NK-92 treated with Interleukin-12 subunit alpha and Interleukin-12 subunit beta, amount 100 ng/mL, for 24 hours (cell line): ENCODE measurements at places on chromosomes 7 and 10.
A peak's percentile ranks its signal among the peaks of the same experiment; 100 is the strongest.

- DNase-seq, result no peak
These were observed 278.8 kb downstream of the CACNA2D1 start for GRCh38 chr7:82164813-82165212.

- DNase-seq, result peak; percentile 69
These were observed 114.5 kb upstream of the INHBA start for GRCh38 chr7:41817386-41817785.

- no peak for DNase-seq
These were observed 183.7 kb downstream of the FGFR2 start for GRCh38 chr10:121414366-121415062.

- DNase-seq, result no peak
These were observed 48.7 kb downstream of the EPC1 start for GRCh38 chr10:32298075-32298812.

DNA sequence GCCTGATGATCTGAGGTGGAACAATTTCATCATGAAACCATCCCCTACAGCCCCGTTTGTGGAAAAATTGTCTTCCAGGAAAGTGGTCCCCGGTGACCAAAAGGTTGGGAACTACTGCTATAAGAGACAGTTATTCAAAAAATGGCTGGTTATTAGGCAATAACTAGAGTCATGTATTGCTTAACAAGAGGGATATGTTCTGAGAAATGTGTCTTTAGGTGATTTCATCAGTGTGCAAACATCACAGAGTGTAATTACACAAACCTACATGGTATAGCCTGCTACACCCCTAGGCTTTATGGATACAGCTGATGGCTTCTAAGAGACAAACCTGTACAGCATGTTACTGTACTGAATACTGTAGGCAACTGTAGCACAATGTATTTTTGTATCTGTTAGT is 71.3 kb upstream of the CSTF2T start:
- no peak for DNase-seq

DNA sequence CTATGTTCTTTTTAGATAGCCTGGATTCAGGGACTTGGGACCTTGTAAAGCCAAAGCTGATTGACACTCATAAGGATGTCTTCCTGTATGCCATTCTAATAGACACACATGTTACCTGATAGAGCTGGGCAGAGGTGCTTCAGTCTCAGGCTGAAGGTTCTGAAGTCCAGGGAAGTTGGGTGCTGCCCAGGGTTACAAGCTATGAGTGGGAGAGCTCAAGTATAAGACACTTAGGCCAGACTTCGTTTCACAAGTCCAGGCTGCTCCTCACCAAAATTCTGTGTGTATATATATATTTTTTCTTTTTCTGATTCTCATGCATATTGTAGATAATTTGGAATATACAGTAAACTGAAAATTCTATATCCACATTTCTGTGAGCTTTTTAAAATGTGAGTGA is 144.2 kb downstream of the HDAC9 start:
- no peak for DNase-seq

- DNase-seq, result no peak
These were observed 99.6 kb upstream of the BMPER start for GRCh38 chr7:33805630-33806233.

DNA sequence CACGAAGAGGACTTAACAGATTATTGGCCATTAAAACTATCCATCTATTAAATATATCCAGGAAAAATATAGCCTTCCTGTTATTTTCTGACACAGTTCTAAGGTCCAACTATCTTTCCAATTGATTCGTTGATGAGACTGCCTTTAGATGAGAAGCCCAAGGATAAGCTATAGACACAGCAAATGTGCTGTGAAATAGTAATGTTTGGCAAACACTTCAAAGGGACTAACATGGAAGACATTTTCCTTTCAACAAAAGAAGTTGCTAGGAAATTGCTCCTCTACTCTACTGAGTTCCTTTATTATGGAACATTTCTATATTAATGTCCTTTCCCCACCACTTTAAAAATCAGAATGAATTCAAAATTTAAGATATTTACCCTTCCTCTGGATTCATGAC is 38.5 kb downstream of the CCDC186 start:
- no peak for DNase-seq

DNA sequence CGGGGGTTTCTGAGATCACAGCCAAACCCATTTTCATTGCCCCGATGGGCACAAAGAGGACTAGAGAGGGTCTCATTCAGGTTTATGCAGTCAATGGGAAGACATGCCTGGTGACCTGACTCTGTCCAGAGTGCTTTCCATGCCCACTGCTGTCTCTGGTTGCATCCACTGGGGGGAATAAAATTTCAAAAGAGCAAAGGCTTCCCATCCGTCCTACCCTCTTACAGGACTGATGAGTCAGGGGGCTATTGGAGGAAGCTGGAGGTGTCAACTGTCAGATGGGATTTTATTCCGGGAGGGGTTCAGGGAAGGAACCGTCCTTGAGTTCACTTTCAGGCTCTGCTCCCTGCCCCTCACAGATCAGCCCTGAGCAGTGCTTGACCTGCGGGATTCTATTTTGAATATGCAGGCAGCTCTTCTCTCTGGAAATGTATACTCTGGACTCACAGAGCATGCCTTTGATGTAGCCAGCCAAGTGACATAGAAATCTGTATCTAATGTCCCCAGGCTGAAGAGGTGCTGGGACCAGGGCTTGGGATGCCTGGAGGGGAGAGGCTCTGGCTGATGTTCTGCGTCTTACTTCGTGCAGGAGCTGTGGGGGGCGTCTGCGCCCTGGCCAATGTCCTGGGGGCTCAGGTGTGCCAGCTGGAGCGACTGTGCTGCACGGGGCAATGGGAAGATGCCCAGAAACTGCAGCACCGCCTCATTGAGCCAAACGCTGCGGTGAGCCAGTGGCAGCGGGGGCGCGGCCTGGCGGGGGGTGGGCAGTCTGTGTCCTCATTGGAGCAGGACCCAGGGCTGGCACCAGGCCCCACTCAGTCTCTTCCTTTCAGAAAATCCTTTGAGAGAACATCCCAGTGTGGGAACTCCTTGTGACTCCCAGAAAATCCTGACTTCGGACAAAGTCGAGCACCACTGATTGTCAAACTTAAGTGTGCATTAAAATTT is 12.0 kb downstream of the C10orf62 start:
- no peak for DNase-seq

DNA sequence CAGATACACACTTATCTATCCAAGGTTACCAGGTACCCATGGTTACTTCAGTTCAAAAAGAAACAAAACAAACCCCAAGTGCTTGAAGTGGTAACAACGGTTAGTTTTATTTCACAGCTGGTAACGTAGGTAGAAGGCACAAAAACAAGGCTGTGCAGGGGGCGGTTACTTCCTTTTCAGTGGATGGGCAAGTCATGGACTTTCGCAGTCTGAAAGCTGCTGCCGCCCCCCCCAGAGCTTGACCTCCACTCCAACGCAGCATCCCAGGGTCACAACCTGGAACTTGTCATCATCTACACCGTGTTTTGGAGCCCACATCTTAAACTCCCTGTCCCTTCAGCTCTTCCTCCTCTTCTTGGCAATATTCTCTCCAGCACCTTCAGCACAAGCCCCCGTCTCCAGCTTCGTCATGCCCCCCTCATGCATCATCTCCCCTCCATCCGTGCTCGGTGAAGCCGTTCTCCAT is 181.2 kb upstream of the ITGB1 start:
- no peak for DNase-seq
